ENCODE measurements at places on chromosomes 2 and 18.

GRCh38 chr18:62388855-62389760, 64.0 kb downstream of the TNFRSF11A start:
- DNase-seq = no peak

DNA sequence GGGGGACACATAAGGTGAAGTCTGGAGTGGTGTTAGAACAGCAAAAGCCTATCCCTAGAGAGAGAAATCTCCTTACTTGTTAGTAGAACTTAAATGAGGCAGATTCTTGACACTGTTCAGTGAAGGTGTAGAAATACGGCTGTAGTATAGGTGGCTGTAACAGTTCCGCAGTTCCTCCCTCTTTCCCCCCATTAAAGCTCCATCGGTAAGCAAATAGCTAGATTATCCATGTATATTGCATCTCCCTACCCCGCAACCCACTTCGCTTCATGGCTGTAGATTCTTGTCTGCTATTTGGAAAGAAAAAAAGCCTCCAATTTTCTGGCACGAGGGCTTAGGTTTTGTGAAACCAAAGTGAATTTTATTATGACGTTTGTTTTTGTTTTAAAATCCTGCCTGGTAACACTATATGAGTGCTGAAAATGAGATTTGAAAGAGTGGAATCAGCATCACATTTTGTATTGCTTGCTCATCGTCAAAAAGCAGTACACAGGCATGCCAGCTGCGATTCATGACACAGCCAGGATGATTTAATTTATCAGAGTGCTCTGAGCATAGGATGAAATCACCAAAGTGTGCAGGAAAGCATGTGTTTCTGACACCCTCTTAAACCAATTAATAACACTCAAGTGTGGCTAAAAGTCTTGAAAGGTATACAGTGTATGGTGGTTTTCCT, 1.4 kb downstream of the FAM171B start:
- peak; percentile 9 for DNase-seq

GRCh38 chr18:9916077-9916639, 2.3 kb downstream of the VAPA start:
- peak; percentile 28 for DNase-seq

DNA sequence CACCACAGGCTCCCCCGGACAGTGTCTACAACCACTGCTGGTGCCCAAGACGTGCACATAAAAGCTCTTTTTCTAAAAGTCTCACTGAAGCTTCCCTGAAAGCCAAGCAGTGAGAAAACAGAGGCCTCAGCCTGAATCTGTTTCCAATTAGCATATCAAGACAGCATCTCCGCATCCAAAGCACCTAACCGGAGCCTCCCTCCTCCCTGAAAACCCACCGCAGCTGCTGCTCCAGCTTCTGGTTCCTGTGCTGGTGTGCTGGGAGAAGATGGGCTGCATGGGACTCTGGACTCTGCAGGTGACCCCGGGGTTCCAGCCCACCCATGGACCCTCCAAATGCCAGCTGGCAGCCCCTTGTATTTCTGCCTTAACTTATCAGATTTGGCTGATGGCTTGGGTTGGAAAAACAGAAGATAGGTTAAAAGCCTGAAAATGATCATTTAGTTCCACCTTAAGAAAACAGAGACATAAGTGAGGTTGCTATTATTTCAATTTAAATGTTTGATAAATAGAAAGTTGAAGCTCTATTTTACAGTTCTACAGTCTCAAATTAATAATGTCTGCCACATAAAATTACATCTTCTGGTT, 103.3 kb downstream of the TMEM18 start:
- no peak for DNase-seq

DNA sequence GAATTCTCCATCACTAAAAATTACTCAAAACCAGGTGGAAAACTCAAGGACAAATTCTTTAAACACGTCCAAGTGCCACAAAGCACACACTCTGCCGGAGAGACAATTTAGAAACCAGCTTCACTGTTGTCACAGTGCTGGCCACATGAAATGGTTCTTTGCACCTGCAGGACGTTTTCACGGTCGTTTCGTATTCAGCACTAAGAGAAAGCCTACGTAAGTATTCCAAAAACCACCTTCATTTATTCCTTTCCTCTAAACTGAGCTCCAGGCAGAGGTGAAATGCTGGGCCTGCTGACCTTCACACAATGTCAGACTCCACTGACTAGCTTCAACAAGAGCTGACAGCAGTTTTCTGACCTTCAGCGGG, 680 bp downstream of the ATP5F1A start:
- DNase-seq = no peak

DNA sequence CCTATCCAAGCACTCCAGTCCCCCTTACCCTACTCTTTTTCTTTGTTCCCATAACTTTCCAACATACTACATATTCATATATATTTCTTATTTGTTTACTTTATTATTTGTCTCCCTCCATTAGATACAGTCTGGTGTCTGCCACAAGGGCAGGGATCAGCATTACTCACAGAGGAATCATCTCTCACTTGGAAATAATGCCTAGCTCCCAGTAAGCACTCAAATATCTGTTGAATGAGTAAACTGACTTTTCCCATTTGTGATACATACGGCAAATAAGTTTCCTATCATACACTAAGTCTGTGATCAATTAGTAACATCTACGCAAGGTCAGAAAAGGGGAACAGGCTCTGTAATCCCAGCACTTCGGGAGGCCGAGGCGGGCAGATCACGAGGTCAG, 18.7 kb downstream of the C1D start:
- DNase-seq = no peak

GRCh38 chr2:234032279-234032856, 18.1 kb upstream of the SPP2 start:
- DNase-seq = no peak

DNA sequence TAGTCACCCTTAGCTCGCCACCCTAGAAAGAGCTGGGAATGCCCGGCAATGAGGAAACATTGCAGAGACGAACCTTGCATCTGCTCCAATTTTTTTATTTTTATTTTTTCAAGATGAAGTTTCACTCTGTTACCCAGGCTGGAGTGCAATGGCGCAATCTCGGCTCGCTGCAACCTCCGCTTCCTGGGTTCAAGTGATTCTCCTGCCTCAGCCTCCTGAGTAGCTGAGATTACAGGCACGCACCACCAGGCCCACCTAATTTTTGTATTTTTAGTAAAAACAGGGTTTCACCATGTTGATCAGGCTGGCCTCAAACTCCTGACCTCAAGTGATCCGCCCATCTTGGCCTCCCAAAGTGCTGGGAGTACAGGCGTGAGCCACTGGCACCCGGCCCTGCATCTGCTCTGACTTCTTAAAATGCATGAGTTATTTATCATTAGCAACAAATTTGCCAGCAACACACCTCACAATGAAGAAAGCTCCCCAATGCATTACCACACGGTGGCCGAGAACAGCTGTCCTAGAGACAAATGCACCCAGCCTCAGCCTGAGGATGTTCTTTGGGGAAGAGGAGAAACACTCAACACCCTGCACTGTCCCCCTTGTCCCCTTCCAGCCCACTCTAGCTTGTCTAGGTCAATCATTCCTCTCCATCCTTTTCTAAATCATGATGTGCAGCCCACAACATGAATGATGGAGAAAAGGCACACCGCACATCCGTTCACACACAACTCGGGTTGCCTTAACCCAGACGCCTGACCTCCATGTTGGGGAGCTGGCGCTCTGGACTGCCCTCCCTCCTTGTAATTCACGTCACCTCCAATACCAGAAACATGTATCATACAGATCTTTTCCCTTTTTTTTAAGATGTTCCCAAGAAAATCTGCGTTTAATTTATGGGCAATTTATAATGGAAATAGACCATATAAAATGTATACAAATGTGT, 46.9 kb downstream of the TTC32 start:
- no peak for DNase-seq

DNA sequence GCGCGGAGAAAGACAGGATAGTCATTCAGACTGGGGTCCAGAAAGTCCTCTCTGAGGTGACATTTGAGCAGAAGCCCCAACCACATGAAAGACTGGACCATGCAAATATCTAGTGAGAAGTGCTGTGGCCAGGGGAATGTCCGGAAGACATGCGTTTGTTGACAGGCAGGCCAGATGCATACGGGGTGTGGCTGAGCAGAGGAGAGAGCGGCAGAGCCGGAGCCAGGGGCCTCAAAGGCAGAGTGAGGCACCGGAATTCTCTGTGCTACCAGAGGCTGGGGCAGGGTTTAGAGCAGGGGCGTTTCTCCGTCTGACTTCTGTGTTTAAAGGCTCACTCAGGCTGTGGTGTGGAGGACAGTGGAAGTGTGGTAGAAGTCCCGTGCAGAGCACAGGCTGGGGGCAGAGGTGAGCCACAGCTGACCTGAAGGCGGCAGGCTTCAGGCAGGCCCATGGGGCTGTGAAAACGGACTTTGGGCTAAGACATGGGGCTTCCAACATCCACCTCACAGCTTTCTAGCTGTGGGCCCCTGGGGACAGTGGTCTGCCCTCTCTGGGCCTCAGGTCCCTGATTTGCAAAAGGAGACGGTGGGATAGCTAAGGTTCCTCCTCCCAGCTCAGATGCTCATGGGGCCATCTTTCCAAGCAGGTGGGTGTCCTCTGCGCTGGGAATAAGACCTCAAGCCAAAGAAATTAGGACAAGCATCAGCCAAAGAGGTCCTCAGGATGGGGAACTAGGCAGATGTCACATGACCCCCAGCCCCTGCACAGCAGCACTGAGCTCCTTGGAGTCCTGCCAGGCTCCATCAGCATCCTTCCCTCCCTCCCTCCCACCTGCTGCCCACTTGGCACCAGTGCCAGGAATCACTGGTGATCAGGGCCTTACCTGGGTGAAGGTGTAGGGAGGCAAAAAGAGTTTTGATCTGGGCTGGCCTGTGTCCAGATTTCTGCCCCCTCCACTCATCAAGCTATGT, 11.2 kb downstream of the RUFY4 start:
- no peak for DNase-seq

DNA sequence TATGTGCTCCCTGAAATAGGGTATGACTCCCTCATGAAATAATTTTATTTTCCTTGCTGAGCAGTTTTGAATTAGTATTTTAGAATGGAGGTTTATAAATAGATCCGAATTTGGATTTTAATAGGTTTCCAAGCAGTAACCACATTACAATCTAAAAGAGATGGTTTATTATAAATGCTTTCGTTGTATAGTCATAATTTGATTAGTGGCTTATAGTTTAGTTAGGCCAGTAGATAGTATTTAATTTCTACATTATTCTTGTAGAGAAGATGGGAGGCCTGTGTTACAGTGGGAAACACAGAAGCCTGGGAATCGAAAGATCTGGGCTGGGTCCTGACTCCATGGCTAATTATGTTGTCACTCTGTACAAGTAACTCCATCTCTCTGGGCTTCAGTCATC, 6.7 kb downstream of the CAB39 start:
- no peak for DNase-seq

DNA sequence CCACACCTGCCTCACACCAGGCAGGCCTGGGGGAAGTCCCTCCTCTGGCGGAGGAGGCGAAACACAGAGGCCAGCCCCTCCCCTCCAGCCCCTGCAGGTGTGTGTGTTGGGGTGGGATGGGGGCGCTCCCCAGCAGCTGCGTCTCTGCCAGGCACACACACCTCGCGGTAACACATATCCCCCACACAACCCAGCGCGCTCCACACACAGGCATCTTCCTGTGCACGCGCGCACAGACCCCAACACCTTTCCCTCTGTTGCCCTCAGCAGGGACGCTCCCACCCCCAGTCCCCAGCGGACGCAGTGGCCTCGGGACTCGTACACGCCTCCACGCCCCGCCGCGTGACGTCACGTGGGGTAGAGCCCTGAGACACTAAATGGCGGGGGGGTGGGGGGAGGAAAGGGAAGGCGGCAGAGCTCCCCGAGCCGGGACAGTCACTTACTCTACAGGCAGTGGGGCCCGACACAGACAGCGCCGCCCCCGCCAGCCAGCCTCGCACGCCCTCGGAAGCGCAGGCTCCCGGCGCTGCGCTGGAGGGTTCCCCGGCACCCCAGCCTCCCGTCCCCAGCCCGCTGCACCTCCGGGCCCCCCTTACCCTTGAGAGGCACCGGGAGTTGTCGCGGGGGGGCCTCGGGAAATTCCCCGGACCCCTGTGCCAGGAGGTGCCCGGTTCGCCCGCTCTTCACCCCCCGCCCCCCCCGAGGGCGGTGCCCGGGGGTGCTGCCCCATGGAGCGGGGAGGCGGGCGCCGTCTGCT, at the start of gene WNT10A:
Gene WNT10A (plus strand): TSS at position 751 of the 757 bp plus-strand sequence. CDS start 144 bp downstream, outside the sequence.
- no peak for DNase-seq

GRCh38 chr18:22560797-22561196, 143.1 kb upstream of the CTAGE1 start:
- DNase-seq = no peak

DNA sequence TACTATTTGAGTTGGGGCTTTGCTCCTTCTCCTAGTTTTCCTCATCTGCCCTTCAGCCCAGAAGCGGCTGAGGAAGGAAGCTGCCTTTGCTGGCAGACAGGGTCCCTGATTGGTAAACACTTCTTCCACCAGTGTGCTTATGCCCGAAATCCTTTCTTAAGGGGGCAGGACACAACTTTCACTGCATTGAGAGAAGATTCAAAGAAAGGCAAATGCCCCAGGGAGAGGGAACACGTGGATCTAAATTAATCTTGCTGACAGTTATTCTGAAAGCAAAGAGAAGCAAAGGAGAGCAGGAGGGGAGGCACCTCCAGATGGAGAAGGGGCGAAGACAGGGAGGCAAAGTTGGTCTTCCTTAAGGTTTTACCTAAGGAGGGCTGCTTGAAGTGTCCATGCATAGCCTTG, 92.1 kb upstream of the EFEMP1 start:
- DNase-seq = no peak

DNA sequence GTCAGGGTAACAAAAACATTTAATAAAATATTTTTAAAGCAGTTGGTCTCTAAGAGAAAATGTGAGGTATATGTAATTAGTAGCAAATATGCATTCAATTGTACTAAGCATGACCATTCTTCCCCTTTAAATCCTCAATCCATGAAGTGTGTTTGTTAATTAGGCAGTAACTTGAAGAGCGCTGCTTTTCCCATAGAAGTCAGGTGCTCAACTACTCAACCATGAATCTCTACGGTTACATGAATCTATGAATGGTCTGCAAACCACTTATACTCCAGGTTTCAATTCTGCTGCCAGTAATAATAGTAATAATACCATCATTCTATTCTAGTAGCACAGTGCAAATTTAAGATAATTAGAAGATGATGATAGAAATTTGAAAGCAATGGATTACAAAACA, 55.8 kb downstream of the SLC8A1 start:
- DNase-seq = no peak

GRCh38 chr2:71742953-71743601, 289.7 kb downstream of the DYSF start:
- DNase-seq = no peak

- DNase-seq = no peak
Observed at GRCh38 chr18:12579775-12580174, 78.1 kb downstream of the SPIRE1 start.

DNA sequence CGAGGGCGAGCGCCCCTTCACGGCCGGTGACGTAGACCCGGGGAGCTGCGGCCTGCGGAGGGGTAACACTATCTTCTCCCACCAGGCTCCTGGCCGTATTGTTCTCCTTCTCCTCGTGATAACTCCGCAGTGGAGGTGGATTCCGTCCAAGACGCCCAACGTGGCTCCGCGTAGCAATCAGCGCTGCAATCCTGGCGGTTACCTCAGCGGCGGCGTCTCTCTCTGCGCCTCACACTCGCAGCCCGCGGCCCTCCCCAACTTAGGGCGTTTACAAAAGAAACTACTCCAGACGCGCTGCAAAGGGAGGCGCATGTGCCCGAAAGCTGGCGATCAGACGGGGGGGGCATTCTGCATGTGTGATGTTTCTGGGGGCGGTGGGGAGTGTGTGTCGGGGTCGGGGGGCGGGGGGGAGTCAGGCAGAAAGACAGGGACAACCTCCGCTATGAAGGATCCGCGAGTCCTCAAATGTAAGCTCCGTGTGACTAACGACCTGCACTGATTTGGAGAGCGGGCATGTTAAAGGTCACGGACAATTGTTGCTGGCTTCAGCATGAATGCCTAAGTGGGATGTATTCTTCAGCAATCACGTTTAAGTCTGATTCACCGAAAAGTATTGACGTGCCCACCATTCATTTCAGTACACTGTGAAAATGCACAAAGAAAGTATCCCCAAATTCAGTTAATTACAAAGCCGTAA, 1.3 kb upstream of the ZNF516 start:
- DNase-seq = peak; percentile 77
